ENCODE measurements at places on chromosomes 2 and 18.
A peak's percentile ranks its signal among the peaks of the same experiment; 100 is the strongest.

GRCh38 chr18:65610939-65611338, 139.9 kb upstream of the CDH7 start:
- DNase-seq: no peak

DNA sequence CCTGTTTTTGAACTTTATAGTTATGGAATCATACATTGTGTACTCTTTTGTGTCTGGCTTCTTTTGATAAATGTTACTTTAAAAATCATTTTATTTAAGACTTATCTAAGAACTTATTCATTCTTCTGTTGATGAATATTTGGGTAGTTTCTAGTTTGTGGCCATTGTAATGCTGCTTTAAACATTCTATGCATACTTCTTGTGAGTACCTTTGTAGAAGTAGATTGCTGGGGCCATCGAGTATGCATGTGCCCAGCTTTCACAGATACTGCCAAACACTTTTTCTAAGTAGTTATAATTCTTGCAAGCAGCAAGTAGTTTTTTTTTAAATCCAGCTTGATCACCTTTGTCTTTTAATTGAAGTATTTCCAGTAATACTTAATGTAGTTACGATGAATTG, 11.1 kb downstream of the CD302 start:
- no peak for DNase-seq

- no peak for DNase-seq
Measured at GRCh38 chr18:75139226-75139911, 69.6 kb downstream of the PTGR3 start.

DNA sequence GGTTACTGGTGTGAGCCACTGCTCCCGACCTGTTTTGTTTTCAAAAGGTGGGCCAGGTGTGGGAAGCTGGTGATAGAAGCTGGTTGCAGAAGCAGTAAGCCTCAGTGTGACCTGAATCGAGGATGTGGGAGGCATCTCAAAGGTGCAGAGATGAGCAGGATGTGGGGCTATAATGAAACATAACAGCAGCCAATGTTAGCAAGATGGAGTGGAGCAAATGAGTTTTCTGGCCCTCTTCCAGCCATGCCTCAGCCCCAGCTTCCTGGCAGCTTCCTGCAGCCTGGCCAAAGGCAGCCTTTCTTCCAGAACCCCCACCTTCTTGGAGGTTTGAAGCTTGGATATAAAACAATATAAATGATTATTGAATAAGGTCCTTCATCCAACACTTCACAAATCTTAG, 184.8 kb downstream of the NCK2 start:
- no peak for DNase-seq

DNA sequence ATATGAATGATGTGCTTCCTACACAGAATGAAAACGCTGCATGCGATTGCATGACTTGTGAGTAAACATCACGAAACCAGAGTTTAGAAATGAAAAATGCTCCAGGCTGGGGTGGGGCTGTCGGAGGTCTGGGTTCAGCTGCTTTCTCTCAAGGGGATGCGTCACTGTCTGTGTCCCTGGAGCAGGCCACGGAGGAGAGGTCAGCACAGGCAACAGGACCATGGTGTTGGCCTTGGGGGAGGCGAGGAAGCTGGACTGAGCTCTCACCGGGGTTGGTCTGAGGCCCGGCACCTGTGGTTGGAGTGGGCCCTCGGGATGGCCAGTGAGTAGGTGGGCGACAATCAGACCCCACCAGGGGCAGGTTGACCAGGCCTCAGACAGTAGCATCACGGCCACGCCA, 89.0 kb upstream of the TMEM18 start:
- DNase-seq: no peak

DNA sequence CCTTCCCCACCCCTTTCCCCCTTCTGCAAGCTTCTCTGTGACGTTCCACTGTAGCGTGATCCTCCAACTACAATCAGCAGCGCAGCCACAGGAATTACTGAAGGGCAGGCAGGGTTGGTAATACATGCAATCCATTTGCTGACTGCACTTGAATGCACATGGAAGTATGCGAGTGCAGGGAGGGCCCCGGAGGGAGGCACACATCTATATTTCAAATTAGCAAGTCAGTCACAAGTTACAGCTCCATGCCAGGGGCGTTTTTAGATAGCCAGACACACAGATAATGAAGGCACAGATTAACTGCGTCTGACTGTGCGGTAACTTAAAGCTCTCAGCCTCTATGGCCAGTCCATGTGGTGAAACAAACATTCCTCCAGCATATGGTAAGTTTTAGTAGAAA, 209.2 kb upstream of the GATA6 start:
- peak; percentile 14 for DNase-seq

- DNase-seq: no peak
Measured at GRCh38 chr2:143668234-143668633, 539.0 kb downstream of the ARHGAP15 start.

DNA sequence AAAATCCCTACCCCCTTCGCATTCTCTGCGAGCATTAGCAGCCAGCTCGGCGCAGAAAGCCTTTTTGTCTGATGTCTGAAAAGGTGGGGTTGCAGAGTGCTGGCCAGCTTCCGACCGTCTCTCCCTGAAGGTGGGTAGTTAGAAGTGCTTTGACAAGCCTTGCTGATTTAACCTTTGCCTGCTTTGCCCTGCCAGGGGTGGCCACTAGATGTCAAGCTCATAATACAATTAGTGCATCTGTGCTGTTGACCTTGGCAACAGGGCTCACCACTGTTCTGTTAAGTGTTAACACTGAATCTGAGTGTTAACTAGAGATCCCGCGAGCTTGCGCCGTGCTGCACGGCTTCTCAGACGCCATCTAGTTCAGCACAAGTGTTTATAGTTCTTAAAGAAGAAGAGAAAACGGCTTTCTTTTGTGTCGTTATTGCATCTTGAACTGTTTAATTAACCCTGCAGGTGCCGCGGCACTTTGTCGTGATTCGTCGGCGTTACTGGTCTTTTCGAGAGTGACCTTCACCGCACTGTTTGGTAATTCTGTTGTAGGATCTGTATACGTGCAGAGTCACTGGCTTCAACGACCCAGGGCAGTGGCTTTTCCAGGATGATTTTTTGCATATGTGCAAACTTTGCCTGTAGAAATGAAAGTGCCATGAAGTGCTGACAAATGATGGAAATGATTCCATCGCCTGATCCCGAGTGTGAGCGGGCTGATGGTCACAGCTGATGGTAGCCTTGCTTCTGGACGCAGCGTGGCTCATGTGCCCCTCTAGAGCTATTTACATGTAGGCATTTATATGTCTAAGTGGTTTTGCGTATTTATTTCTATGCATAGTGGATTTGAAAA, 5.5 kb downstream of the SALL3 start:
- DNase-seq: no peak

DNA sequence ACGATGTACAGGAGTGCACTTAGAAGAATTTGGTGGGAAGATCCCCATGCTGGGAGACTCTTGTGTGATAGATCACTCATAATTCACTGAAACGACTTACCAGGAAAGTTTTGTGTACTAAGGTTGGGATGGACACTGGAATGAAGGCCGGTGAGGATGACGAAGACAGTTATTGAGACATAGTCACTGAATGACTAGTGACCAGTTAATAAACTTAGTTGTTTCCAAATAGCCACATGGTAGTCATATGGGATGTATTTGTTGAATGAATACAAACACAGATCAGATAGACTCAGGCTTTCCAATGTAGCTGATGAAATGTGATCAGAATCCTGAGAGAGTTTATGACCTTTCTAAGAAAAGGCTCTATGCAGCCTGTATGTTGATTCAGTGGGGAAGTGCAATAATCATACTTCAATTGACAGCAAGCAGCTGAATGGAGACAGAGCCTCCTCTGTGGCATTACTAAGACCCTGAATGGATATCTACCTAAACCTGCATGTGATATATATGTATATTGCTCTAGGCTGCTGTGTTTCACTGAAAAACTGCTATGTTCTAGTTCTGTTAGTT, 20.4 kb downstream of the GDF7 start:
- DNase-seq: no peak

DNA sequence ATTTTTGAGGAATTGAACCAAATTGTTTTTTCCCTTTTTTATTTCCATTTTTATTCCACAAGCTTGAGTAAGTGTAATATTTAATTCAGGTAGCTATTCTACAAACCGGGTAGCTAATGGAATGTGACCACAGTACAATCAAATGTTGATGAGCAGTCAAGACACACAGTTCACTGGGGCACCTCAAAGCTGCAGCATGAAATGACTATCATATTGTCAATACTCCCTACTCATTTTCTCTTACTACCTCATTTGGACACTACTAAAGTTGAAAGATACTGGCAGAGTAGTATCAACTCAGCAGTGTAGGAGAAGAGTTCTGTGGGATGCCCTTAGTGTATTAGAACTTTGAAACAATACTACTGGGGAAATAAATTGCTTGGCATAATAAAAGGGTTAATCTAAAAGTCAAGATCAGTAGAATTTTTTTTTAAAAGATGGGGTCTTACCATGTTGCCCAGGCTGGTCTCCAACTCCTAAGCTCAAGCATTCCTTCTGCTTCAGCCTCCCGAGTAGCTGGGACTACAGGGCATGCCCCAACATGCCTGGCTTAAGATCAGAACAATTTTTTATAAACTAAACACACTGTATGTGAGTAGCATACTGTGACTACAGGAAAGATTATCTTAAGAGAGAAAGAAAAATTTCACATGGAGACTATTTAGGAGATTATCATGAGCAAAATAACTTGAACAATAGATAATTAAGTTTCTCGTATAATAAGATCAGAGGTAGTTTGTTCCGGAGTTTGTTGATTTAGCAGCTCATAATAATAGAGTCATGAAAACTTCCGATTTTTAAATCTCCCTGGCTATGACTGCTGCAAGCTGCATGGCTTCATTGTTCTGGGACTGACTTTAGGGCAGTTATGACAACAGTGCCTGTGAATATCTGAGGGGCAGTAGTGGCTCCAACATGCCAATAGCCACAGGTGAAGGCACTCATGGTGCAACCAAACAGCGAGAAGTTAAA, 43.7 kb downstream of the MYO3B start:
- no peak for DNase-seq

GRCh38 chr2:44479127-44479887, 117.6 kb downstream of the CAMKMT start:
- peak; percentile 81 for DNase-seq

DNA sequence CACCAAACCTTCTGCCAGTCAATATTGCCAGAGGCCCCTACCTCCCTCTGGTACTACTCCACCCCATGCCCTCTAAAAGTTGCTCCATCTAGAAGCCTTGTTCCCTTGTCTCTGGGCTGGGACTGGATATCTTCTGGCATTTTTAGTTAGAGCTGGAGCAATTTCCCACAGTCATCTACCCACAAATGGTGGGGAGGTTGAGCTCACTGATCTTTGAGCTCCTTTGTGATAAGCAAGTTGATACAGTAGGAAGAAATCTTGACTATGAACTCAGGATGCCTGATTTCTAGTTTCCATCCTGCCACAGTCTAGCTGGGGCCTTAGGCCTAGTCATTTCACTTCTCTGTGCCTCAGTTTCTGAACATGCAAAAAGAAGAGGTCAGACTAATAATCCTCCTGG, 155.0 kb downstream of the MAIP1 start:
- no peak for DNase-seq

DNA sequence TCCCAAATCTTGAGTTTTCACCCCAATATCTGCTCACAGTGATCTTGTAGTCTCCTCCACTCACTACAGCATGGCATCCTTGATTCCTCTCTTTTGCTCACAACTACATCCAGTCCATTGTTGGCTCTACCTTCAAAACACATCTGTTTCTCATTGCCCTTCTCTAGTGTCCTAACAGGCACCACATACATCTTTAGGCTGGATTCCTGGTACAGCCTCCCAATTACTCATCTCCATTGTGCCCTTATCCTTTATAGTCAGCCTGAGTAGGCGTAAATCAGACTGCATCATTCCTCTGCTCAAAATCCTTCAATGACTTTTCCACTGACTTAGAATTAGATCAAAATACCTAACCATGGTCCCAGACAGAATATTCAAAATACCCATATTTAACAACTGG, 10.7 kb upstream of the TAF1B start:
- DNase-seq: peak; percentile 73

- no peak for DNase-seq
Measured at GRCh38 chr2:182729710-182730339, 13.8 kb downstream of the DNAJC10 start.

GRCh38 chr2:156553714-156554442, 117.7 kb downstream of the GPD2 start:
- no peak for DNase-seq

DNA sequence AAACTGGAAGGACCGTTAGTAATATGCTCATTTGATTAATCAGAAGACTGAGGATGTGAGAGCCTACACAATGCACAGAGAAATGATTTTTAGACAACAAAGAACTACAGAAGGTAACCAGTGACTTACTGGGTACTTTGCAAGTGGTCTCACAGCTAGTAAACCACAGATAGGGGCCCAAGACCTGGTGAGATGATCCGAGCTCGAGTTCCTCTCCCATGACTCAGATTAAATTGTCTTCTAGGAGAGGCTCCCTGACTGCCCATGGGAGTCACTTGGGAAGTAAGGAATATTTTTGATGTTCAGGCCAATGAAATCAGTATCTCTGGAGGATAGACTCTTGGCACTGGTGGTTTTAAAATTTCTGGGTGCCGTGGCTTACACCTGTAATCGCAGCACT, 220.2 kb downstream of the CLIP4 start:
- DNase-seq: no peak

DNA sequence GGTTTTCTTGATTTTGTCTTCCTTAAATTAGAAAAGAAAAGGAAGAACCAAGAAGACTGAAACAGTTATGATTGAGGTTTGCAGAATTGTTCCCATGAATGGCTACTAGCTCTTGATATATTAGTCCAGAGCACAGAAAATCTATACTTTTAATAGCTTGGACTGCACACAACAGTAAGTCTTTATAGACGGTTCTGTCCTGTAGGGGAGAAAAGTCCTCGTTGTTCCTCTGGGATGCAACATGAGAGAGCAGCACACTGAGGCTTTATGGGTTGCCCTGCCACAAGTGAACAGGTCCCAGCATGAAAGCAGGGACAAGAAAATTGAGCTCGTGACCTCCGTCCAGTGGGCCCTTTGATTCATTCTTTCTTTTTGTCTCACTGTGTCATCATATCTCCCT, 41.5 kb downstream of the RAB31 start:
- DNase-seq: no peak

GRCh38 chr18:79423211-79424007, 27.7 kb downstream of the NFATC1 start:
- DNase-seq: no peak

GRCh38 chr2:234981197-234982095, 29.6 kb downstream of the SH3BP4 start:
- DNase-seq: peak; percentile 95

- DNase-seq: no peak
Measured at GRCh38 chr18:26806224-26806623, 59.3 kb downstream of the AQP4 start.

DNA sequence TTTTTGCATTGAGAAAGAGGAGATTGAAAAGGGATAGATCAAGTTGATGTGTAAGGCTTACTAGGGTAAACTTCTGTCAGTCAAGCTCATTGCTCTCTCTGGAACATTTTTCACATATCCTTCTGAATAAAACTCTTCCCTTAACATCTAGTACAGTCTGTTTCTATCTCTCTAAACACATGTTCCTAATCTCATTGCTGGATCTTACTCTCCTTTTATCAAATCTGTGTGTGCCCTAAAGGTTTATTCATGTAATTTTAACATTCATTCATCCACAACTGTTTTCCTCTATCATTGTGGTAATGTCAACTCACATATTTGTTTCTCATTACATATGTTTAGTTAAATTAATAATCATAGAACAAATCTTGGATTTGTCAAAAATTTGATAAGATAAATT, 277.9 kb upstream of the GULP1 start:
- no peak for DNase-seq
